ENCODE measurements at places on chromosomes 2 and 18.

- no peaks in the 10 kb centered on the region for H3K36me3 ChIP-seq
- H3K27me3 ChIP-seq: no peaks in the 10 kb centered on the region
- H3K4me3 ChIP-seq: no peak overlapping the region
- DNase-seq: no peak
- no peak overlapping the region for H3K27ac ChIP-seq
- no peaks in the 10 kb centered on the region for H3K4me1 ChIP-seq
Observed at GRCh38 chr2:33371304-33372090, 105.0 kb upstream of the RASGRP3 start.

GRCh38 chr2:240820607-240821428, 799 bp upstream of the KIF1A start:
- peaks cover 15% of the 10 kb centered on the region for H3K4me1 ChIP-seq
- H3K4me3 ChIP-seq: no peak overlapping the region
- H3K27me3 ChIP-seq: peaks cover 30% of the 10 kb centered on the region

- no peaks in the 10 kb centered on the region for H3K27me3 ChIP-seq
- peak; percentile 39 for DNase-seq
- peak overlapping the region; percentile 52 for H3K4me3 ChIP-seq
- peaks cover 26% of the 10 kb centered on the region for H3K36me3 ChIP-seq
- no peak overlapping the region for H3K27ac ChIP-seq
Observed at GRCh38 chr2:101823347-101823791, 125.9 kb downstream of the MAP4K4 start.

GRCh38 chr2:8452979-8453903, 228.6 kb upstream of the ID2 start:
- H3K27ac ChIP-seq: no peak overlapping the region
- DNase-seq: no peak
- no peaks in the 10 kb centered on the region for H3K36me3 ChIP-seq
- no peaks in the 10 kb centered on the region for H3K27me3 ChIP-seq
- no peak overlapping the region for H3K4me3 ChIP-seq

DNA sequence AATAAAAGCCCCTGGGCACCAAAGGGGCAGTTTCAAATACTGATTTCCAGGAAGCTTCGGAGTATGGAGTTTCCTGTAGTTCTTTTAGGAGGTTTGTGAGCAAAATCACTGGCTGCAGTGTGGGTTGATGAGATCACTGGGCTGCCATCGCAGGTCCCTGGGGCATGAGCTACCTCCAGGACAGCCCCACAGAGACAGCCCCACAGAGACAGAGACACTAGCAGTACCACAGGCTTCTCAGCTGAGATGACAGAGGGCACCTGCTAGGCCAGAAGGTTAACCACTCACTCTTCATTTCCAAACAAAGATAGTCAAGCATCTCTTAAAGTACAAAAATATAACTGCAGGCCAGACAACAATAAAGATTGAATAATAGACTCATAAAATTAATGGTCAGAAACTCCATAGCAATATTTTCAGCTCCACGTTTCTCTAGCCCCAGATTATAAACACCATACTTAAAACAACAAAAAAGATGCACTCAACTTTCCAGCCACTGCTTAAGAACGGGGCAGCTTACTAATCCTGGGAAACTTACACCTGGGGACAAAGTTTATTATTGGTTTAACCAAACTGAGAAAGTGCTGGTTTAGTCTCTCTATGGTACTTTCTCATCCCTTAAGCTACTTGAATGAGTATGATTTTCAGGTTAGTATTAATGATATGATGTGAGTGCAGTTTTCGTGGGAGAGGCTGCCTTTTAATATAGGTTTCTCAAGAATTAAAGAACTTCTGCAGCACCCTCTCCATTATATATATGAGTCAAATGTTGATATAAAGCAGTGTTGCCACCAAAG, 11.6 kb downstream of the AFF3 start:
- no peak for DNase-seq
- no peak overlapping the region for H3K4me3 ChIP-seq
- H3K27ac ChIP-seq: no peak overlapping the region
- no peaks in the 10 kb centered on the region for H3K27me3 ChIP-seq
- no peaks in the 10 kb centered on the region for H3K4me1 ChIP-seq

DNA sequence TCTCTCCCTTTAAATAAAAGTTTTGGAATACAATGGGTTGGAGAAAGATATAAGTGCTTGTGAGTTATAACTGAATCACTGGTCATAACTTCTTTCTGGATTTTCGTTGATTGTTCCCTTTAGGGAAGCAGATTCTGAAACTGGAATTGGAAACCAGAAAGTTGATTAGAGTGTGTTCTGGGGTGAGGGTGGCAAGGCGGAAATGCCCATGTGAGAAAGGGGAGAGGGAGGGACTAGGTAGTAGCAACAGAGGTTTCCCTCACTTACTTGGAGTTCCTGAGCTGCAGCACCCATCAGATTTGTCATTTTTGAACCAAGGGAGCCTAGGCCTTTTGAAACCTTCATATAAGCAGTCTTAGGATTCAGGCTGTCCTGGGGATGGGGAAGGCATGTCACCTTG, 453.4 kb downstream of the KCNJ3 start:
- H3K36me3 ChIP-seq: no peaks in the 10 kb centered on the region
- no peaks in the 10 kb centered on the region for H3K4me1 ChIP-seq
- no peaks in the 10 kb centered on the region for H3K27me3 ChIP-seq
- no peak for DNase-seq
- no peak overlapping the region for H3K4me3 ChIP-seq
- H3K27ac ChIP-seq: no peak overlapping the region

- no peaks in the 10 kb centered on the region for H3K4me1 ChIP-seq
- no peak for DNase-seq
- H3K27ac ChIP-seq: no peak overlapping the region
- H3K36me3 ChIP-seq: no peaks in the 10 kb centered on the region
- H3K27me3 ChIP-seq: no peaks in the 10 kb centered on the region
Observed at GRCh38 chr18:57057890-57058289, 89.0 kb upstream of the BOD1L2 start.

DNA sequence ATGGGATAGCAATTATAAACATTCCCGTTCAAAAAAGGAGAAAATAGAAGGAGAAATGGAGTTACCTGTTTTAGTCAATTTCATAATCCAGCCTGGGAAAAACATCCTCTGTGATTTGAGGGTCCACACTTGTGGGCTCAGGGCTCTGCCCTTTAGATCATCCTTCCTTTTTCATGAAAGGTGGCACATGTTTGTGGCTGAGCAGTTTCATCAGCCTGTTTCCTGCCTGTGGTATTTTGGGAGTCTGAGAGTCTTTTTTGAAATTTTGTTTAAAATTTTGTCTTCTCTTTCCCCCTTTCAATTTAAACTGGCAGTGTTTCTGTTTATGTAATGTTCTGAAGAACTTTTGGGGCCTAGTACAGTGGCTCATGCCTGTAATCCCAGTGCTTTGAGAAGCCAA, 84.0 kb downstream of the KIAA1328 start:
- no peaks in the 10 kb centered on the region for H3K36me3 ChIP-seq
- no peak overlapping the region for H3K4me3 ChIP-seq
- no peaks in the 10 kb centered on the region for H3K4me1 ChIP-seq
- no peaks in the 10 kb centered on the region for H3K27me3 ChIP-seq

DNA sequence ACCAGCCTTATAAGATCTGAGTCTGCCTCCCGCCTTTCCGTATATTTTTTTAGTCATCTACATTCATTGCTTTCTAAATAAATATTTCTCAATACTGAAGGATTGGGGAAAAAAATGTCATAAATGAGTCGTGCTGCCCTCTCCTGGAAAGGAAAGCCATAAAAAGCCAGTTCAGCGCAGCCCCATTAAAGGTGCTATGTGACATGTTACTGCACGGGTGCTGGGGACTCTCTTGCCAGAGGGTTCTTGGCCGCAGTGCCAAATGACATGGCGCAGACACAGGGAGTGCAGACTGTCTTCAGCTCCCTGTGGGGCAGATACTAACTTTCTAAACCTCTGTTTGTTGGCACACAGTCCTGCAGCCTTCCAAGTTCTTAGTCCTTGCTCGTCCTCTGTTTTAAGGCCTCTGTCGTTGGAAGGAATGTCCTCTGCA, 53.7 kb upstream of the MAP3K20 start:
- no peaks in the 10 kb centered on the region for H3K36me3 ChIP-seq
- H3K4me3 ChIP-seq: no peak overlapping the region
- no peaks in the 10 kb centered on the region for H3K4me1 ChIP-seq
- H3K27me3 ChIP-seq: no peaks in the 10 kb centered on the region
